Uterus (tissue), 4 donors: ENCODE measurements at places on chromosomes 16 and 17. TPM values are rescaled to one million over a fixed set of nuclear protein-coding genes. Genes with fewer than 3 reads are reported as not detected.

TMEM88 gene
- total RNA-seq = 17.6 TPM

DNA sequence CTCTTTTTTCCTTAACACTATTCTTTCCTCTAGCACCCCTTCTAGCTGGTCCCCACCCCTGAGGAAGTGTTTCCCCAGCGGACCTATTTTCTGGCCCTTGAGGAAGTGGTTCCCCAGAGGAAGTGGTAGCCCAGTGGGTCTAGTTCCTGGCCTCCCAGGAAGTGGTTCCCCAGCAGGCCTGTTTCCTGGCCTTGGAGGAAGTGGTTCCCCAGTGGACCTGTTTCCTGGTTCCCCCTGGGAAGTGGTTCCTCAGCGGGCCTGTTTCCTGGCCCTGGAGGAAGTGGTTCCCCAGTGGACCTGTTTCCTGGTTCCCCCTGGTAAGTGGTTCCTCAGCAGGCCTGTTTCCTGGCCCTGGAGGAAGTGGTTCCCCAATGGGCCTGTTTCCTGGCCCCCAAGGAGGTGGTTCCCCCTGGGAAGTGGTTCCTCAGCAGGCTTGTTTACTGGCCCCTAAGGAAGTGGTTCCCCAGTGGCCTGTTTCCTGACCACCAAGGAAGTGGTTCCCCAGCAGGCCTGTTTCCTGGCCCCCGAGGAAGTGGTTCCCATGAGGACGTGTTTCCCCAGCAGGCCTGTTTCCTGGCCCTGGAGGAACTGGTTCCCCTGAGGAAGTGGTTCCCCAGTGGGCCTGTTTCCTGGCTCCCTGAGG, 58.3 kb downstream of the NTN1 start:
- DNase-seq = no peak
- H3K4me1 ChIP-seq = no peaks in the 10 kb centered on the region
- no peaks in the 10 kb centered on the region for H3K27me3 ChIP-seq
- H3K36me3 ChIP-seq = no peaks in the 10 kb centered on the region
- no peak overlapping the region for H3K4me3 ChIP-seq
- H3K27ac ChIP-seq = no peak overlapping the region

DNA sequence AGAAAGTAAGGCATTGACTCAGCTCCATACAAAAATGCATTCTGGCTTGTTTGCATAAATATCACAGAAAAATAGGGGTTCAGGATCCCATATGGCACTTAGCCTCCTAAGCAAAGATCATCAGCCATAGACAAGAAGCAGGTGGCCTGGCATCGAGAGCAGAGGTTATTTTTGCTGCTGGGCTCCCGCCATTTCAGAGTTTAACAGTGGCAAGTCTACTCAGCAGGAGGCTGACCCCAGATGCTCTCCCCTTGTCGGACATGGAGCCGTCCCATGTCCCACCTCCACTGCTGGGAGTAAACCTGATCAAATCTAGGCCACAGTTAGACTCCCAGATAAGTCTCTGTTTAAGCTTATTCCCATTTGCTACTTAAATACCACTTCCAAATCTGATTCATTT, 269.1 kb downstream of the FTO start:
- no peaks in the 10 kb centered on the region for H3K27me3 ChIP-seq
- no peak overlapping the region for H3K27ac ChIP-seq
- no peak for DNase-seq
- H3K4me1 ChIP-seq = no peaks in the 10 kb centered on the region
- no peak overlapping the region for H3K4me3 ChIP-seq
- no peaks in the 10 kb centered on the region for H3K36me3 ChIP-seq

DNA sequence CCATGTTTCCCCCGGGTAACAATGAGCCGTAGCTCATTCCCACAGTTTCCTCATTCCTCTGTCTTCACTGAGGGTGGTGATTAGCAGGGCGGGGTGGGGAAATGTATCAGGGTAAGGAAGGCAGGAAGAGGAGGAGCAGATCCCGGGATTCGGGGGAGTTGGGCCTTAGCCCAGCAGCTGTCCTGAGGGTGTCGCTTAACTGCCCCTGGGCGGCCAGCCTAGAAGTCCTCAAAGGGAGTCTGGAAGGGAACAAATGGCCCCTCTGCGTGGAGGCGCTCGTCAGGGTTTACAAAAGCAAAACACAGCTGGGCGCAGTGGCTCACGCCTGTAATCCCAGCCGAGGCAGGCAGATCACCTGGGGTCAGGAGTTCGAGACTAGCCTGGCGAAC, 14.3 kb downstream of the MLYCD start:
- no peak overlapping the region for H3K4me3 ChIP-seq
- H3K27ac ChIP-seq = no peak overlapping the region
- no peaks in the 10 kb centered on the region for H3K4me1 ChIP-seq
- H3K36me3 ChIP-seq = no peaks in the 10 kb centered on the region
- no peaks in the 10 kb centered on the region for H3K27me3 ChIP-seq
- DNase-seq = no peak

DNA sequence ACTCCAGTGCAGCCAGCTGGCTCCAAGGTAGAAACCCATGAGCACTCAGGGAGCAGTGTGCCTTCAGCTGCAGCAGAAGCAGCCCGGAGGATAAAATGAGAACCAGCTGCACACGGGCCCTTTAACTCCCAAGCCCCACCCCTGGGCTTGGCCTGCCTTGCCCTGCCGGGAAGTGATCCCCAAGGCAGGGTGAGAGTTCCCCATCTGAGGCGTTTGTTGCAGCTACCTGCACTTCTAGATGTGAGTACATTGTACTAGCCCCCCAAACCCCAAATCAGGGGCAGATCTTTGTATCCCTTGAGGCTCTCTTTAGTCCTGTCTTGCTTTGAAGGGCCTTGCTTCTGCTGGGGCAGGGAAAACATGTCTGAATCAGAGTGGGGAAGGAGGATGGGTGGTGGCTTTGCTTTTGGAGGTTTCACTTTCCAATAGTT, at the start of gene MVP:
MVP (plus strand) TSS at position 192 of the 431 bp plus-strand sequence. CDS start 10,088 bp downstream, outside the sequence.
- peak within 1 kb of the TSS; percentile 85 for H3K27ac ChIP-seq
- DNase-seq = peak; percentile 73
- peak within 1 kb of the TSS; percentile 50 for H3K4me3 ChIP-seq
- H3K4me1 ChIP-seq = peaks cover 10% of the 10 kb centered on the region

HIC1 gene
- total RNA-seq = 86.9 TPM

SRRM2 gene
- 92.7 TPM for total RNA-seq

DNA sequence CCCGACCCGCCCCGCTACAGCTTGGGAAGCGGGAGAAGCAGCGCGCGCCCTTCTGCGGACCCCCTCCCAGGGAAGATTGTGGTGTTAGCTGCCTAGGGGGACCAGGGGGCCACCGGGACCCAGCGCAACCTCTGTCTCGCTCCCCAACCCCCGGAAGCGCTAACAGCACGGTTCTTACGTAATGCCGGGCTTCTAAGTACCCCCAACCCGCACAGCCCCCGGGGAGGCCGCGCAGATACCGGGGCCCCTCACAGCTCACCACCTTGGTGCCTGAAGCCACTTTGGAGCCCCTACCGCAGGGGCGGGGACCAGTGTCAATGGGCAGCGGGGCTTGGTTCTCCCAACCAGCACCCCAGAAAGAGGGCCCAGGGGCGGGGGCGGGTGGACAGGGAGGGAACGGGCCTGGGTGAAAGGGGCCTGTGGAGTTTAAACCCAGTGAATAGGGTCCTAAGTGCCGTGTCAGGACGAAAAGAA, 348 bp downstream of the MPP2 start:
- peak overlapping the region; percentile 68 for H3K4me3 ChIP-seq
- DNase-seq = peak; percentile 27
- peak overlapping the region; percentile 91 for H3K27ac ChIP-seq

DNA sequence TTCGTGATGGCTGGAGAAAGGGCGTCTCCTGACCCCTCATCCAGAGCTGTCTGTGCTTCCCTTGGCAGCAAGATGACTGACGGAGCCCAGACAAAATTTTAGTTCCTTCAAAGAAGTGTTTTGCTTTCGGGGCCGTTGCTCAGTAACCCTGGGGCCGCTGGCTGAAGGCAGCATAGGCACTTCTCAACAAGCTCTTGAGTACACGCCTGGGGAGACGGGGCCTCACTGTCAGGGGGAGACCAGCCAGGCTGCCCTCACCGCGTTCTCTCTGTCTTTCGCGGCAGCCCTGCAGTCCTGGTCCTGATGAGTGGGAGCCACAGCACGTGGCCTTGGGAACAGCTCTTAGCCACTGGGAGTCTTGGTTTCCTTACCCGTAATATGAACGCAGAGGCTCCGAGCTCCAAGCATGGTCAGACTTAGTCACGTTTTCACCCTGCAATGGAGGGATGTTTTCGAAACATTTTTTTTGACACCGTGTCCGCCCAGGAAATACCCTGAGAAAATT, 86.0 kb downstream of the IRF8 start:
- no peaks in the 10 kb centered on the region for H3K4me1 ChIP-seq
- H3K4me3 ChIP-seq = no peak overlapping the region
- no peak overlapping the region for H3K27ac ChIP-seq
- no peaks in the 10 kb centered on the region for H3K27me3 ChIP-seq
- H3K36me3 ChIP-seq = no peaks in the 10 kb centered on the region
- no peak for DNase-seq

DNA sequence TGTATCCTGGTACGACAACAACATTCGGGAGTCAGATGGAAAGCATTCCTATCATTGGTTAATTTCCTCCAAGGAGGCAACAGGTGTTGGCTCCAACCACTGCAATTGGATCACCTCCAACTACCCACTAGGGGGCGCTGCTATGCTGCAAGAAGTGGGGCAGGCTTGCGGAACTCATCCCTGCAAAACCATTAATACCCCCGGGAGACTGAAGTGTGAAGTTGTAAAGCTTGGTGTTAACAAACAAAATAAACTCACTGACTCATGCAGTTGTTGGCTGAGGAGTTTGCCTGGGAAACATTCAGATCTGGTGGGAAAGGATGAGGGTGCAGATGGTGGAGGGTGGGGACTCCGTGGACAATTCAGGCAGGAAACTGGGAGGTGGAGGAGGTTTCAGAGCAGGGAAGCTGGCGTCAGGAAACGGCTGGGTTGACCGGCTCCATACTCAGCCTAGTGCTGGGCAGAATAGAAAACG, 84.9 kb downstream of the HS3ST2 start:
- DNase-seq = peak; percentile 84
- no peaks in the 10 kb centered on the region for H3K4me1 ChIP-seq
- no peaks in the 10 kb centered on the region for H3K36me3 ChIP-seq
- no peak overlapping the region for H3K27ac ChIP-seq
- peaks cover 13% of the 10 kb centered on the region for H3K27me3 ChIP-seq

CES5A gene
- not detected for total RNA-seq

TMEM114 gene
- total RNA-seq = not detected

- H3K27me3 ChIP-seq = no peaks in the 10 kb centered on the region
- no peaks in the 10 kb centered on the region for H3K36me3 ChIP-seq
- no peaks in the 10 kb centered on the region for H3K4me1 ChIP-seq
- no peak overlapping the region for H3K4me3 ChIP-seq
- DNase-seq = no peak
- H3K27ac ChIP-seq = no peak overlapping the region
Measured at GRCh38 chr17:67225316-67225715, 19.7 kb downstream of the HELZ start.

DNA sequence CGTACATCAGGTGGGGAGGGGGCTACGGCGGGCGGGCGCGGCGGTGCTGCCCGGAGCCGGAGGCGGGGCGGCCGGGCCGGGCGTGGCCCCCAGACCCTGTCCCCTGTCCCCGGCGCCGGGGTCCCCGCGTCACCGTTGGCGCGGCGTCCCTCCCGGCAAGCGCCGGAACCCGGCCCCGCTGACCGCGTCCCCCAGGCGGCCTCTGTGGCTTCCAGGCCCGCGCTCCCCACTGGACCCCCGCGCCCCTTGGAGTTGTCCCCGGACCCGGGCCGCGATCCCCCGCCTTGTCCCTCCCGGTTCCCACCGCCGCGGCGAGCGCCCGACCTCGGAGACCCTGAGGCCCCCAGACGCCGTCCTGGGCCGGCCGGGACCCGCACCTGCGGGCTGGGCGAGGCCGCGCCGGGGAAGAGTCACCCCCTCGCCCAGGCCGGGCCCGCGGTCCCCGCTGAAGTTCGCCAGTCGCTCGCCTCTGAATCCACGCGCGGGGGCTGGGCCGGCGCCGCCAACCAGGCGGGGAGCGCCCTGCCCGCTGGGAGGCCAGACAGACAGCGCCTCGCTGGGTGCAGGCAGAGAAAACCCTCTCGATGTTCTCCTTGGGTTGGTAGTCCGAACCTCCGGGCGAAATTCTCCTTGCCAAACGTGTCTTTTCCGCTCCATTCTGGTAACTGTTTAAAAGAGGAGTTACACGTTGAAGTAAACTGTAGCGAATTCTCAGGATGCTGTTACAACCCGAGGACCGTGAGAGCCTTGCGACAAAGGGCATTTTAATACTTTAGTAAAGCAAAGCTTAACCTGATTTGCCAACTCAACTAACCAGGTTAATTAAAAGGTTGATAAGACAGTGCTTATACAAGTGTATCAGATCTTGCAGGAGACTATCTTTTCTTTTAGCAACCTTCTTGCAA, 761 bp downstream of the GAN start:
- peak overlapping the region; percentile 88 for H3K27ac ChIP-seq
- no peaks in the 10 kb centered on the region for H3K36me3 ChIP-seq
- H3K27me3 ChIP-seq = no peaks in the 10 kb centered on the region
- H3K4me1 ChIP-seq = peaks cover 10% of the 10 kb centered on the region
- H3K4me3 ChIP-seq = peak overlapping the region; percentile 99

DNA sequence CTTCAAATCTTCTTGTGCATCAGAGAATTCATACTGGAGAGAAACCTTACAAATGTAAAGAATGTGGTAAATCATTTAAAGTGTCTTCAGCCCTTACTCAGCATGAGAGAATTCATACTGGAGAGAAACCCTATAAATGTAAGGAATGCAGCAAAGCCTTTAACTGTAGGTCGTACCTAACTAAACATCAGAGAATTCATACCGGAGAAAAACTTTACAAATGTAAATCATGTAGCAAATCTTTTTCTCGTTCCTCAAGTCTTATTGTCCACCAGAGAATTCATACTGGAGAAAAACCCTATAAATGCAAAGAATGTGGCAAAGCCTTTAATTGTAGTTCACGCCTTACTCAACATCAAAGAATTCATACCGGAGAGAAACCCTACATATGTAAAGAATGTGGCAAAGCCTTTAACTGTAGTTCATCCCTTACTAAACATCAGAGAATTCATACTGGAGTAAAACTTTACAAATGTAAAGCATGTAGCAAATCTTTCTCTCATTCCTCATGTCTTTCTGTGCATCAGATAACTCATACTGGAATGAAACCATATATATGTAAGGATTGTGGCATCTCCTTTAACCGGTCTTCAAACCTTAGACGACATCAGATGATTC, 118.5 kb upstream of the ZNF267 start:
- DNase-seq = no peak
- H3K4me1 ChIP-seq = no peaks in the 10 kb centered on the region
- no peaks in the 10 kb centered on the region for H3K27me3 ChIP-seq
- H3K36me3 ChIP-seq = peaks cover 1% of the 10 kb centered on the region
- no peak overlapping the region for H3K27ac ChIP-seq

MSL1 gene
- 88.4 TPM for total RNA-seq
